ENCODE measurements at places on chromosomes 11 and 22. TPM values are rescaled to one million over a fixed set of nuclear protein-coding genes. Genes with fewer than 3 reads are reported as not detected.

- DNase-seq: no peak
Observed at GRCh38 chr11:85348945-85349344, 278.2 kb downstream of the DLG2 start.

GRCh38 chr22:38924347-38924952, 33.0 kb upstream of the APOBEC3A start:
- peak; percentile 93 for DNase-seq

GRCh38 chr11:62930157-62930556, 9.0 kb upstream of the CHRM1 start:
- DNase-seq: no peak

DNA sequence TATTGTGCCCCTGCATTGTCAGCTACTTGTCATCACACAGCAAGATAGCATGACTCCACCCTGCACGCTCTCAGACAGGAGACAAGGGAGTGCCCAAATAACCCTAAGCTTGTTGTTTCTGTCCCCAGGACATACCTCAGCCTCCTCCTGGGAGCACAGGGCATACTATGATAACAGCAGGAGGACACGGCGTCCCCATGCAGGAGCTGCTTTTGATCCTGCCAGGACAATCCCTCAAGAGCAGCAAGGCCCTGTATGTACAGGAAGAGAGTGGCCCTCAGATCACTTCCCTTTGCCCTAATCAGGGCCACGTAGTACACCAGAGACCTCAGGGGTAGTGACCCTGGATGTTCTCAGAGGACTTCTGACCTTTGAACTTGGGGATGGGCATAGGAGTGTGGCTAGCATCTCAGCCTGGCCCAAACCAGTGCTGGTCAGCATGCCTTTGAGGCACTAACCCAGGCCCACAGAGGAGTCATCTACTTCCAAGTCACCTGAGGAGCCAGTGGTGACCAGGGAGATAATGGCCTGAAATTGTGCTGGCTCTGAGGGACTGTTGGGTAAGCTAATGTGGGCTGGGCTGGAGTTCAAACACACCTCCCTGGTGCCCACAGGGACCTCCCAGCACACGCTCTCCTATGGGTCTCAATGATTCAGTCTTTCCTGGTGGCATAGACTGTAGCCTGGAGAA, 9.2 kb downstream of the APOA4 start:
- no peak for DNase-seq

DNA sequence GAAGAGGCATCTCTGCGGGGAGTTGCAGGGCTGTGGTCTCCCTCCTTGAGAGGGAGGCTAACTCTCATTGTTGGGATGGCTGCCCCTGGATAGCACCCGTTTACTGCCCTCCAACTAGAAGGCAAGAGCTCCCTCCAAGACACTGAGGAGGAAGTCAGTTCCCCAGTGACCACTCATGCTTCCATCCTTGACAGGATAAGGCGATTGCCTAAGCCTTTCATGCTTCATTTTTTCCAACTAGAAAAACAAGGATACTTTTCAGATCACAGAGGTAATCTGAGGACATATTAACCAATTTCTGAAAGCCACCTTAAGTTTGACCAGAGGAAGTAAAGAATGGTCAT, 186.6 kb downstream of the MAML2 start:
- no peak for DNase-seq

- no peak for DNase-seq
Observed at GRCh38 chr11:45929486-45930030, 7.1 kb downstream of the LARGE2 start.

- DNase-seq: no peak
Observed at GRCh38 chr11:95398437-95399112, 167.6 kb upstream of the SESN3 start.

- no peak for DNase-seq
Observed at GRCh38 chr11:75182664-75183063, 31.8 kb downstream of the SLCO2B1 start.

DNA sequence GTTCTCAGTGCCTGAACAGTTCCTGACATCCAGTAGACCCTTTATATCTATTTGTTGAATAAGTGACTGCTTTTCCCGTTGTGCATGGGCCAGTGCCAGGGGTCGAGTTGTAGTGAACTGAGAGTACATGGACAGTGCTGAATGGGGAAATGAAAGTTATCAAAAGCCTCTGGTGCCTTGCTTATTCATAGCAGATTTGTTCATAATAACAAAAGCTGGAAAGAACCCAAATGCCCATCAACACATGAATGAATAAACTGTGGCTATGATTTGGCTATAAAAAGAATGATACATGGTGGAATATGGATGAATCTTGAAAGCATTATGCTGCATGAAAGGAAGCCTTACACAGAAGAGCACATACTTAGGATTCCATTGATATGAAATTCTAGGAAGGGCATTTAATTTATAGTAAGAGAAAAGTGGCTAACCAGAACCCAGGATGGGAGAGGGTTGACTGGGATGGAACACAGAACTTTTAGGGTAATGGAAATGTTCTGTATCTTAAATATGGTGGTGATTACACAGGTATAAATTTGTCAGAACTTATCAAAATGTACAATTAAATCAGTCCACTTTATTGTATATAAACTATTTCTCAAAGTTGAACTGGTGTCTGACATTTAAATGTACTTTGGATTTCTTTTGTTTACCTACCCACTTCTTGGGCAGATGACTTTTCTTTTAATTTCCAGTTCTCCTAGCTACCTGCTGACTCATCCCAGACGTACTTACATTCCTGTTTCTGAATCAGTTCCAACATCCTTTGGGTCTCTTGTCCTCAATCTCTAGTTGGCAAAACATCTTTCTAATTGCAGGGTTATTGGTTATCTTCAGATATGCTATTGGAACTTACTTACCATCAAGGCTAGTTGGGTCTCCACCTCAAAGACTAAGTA, 42.8 kb downstream of the PACS1 start:
- peak; percentile 16 for DNase-seq

- DNase-seq: no peak
Observed at GRCh38 chr11:34586488-34587281, 34.2 kb upstream of the EHF start.

DNA sequence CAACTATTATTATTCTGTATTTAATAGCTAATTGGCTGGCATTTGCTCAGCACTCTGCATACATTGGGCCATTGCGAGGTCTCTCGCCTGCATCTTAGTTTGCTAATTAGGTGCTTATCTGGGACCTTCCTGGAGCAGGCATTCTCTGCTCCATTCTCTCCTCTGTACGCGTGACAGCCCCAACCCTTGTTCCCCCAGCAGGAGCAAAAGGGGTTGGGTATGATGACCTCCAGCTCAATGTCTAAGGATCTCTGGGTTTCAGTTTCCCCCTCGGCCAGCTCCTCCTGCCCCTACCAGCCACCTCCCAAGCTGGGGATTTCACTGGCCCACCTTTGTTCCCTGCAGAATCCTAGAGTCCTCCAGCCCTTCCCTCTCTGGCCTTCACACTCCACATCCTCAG, 9.7 kb upstream of the LGALS2 start:
- DNase-seq: no peak

GRCh38 chr22:41876275-41876674, 38.6 kb downstream of the SHISA8 start:
- DNase-seq: no peak

DNA sequence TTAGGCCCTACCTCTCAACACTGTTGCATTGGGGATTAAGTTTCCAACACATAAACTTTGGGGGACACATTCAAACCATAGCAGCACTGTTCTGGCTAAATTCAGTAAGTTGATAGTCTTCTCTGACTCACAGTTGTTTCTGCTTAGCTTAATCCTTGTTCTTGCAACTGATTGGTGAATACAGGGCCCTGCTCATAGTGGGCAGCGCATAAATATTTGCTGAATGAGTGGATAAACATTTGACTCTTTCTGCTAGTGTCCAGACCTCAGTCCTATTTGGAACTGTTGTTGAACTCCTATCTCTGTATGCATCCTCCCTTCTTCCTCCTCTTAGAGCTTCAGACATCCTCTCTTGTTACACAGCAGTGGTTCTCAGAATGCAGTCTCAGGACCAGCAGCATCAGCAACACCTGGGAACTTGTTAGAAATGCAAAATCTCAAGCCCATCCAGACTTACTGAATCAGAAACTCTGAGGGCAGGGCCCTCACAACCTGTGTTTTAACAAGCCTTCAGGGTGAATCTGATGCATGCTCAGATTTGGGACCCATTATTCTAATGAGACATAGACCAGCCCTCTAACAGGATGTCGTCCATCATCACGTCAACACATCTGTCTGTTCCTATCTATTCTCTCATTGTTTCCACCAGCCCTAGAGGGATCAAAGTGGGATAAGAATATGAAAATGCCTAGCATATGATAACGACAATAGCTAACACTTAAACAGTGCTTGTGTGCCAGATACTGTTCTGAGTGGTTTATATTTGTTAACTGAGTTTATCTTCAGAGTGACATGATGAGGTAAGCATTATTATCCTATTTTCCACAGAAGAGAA, 22.3 kb downstream of the SPON1 start:
- DNase-seq: no peak

DNA sequence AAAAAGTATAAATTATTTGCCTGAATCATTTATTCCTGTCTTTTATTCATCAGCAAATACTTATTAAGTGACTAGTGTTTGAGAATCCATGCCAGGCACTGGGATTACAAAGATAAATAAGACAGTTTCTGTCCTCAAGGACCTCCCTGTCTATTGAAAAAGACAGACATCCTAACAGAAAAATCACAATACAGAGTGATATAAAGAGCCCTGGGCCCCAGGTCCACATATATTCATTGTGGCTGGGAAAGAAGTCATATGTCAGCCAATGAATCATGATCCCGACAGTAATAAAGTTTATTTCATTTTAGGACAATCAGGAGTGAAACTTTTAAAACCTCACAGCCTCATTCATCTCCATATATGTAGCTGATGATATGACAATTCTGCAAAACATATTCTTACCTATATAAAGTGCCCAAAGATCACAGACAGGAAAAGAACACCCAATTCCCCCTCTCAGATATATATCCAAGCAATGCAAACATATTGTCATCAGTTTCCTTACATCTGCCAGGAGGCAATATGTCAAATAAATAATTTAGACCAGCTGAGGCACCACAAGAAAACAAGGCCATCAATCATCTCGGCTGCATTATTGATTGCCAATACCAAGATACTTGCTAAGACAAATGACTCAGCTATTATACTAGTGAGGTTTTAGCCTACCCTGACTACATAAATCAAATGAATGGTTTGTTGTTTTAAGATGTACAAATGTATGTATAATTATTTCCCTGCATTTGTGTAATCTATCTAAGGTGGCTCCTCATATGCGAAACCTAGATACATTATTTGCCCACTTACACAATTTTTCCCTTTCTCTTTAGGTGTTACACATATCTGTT, 590.9 kb upstream of the API5 start:
- DNase-seq: no peak

DMC1 gene
- total RNA-seq: 0.78 TPM

TTC28 gene
- 21.0 TPM for total RNA-seq

KCNJ1 gene
- total RNA-seq: not detected

OR56A1 gene
- total RNA-seq: not detected

MLC1 gene
- total RNA-seq: not detected

MOGAT2 gene
- not detected for total RNA-seq

KIRREL3 gene
- total RNA-seq: 0.26 TPM

IGLL1 gene
- total RNA-seq: not detected
